NB4 (cell line): ENCODE measurements at places on chromosomes 3 and 15.

DNA sequence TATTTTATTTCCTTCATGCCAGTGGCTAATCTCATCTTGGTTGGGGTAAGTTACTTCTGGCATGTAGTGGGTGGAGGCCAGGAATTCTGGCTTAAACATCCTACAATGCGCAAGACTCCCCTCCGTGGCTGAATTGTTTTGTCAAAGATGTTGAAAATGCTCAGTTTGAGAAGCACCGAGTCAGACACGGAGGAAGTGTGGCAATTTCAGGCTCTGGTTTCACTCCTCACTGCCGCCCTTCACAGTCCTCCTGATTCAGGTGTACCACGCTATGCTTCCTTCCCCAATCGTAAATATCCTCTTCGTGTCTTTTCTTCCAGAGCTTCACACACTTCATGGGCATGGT lies 150.7 kb downstream of the OPA1 start:
- DNase-seq = peak; percentile 38

DNA sequence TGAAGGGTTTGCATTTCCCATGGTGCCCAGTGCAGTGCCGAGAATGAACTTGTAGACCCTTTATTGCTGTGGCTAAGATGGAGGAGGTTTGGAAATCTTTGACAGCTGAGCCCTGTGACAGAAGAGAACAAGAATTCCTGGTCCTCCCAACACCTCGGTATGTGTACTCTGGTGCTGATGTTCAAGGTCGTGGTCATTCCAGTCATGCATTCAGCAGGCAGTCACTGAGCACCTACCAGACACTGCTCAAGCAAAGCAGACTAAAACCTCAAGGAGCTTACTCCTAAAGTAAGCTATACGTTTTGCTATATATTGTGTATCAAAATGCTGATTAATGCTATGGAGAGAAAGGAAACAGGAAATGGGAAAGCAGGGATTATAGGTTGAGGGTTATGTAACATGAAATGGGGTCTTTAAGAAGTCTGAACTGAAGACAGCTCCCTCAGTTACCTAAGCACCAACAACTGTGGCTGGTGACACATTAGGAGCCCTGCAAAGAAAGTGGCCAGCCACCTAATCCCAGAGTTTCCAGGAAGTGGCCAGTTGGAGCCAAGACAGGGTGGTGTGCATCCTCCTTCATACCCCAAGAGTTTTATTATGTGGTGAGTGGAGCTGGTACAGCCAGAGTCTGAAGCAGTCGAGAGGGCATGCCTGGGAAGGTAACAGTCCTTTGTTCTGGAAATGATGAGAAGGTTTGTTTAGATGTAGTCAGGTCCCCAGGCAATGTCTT lies 65.0 kb downstream of the CCNL1 start:
- no peak for DNase-seq

DNA sequence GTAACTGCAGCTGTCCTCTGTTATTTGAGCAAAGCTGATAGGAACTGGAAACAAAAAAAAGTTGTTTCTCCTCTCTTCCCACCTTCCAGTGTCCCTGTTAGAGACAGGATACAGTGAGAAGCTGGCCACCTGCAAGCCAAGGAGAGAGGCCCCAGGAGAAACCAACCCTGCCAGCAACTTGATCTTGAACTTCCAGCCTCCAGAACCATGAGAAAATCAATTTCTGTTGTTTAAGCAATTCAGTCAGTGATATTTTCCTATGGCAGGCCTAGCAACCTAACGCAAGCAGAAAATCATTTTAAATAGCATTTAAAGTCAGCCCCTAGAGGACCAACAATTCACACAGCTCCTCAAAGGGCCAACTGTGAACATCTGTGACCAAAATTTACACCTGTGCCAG lies 291.3 kb downstream of the OXSM start:
- no peak for DNase-seq

DNA sequence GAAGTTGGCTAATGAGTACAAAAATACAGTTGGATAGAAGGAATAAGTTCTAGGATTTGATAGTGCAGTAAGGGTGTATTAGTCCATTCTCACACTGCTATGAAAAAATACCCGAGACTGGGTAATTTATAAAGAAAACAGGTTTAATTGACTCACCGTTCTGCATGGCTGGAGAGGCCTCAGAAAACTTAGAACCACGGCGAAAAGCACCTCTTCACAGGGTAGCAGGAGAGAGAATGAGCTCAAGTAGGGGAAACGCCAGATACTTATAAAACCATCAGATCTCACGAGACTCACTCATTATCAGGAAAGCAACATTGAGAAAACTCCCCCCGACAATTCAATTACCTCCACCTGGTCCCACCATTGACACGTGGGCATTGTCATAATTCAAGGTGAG lies 483.3 kb downstream of the TUSC7 start:
- no peak for DNase-seq

GRCh38 chr3:184750349-184751083 lies 38.7 kb upstream of the MAGEF1 start:
- DNase-seq = no peak

DNA sequence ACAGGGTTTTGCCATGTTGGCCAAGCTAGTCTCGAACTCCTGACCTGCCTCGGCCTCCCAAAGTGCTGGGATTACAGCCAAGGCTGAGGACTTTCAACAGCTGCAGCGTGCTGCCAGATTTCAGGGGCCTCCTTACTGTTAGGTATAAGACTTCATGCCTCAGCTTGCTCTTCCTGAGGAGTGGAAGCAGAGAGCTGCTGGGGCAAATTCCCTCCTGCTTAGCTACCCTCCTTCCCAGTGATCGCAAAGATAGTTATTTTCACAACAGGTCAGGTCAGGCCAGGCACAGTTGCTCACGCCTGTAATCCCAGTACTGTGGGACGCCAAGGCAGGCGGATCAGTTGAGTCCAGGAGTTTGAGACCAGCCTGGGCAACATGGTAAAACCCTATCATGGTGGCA lies 2.6 kb upstream of the CPNE9 start:
- DNase-seq = no peak

GRCh38 chr15:64006642-64007041 lies 39.6 kb downstream of the DAPK2 start:
- no peak for DNase-seq

DNA sequence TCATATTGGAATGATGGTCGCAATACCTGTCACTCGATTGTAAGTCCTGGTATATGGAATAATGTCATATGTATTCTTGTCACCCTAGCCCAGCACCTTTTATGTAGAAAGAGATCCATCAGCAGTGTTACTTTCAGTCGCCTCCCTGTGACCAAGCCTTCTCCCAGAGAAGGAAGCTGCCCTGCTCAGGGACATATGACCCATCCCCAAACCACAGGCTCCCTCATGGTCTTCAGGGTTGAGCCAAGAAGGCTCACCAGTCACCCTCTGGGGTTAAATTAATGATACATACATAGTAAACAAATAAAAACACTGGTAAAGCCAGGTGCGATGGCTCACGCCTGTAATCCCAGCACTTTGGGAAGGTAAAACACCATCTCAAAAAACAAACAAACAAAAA lies 4.6 kb upstream of the MFGE8 start:
- DNase-seq = no peak

GRCh38 chr3:56061279-56061626 lies 407.0 kb downstream of the ERC2 start:
- no peak for DNase-seq
